ENCODE measurements at places on chromosomes 2 and 18.
A peak's percentile ranks its signal among the peaks of the same experiment; 100 is the strongest.

GRCh38 chr2:202909394-202910192 lies 1.9 kb downstream of the WDR12 start:
- DNase-seq: no peak

- DNase-seq: peak; percentile 26
Measured at GRCh38 chr2:147149575-147150240, 695.1 kb upstream of the ACVR2A start.

DNA sequence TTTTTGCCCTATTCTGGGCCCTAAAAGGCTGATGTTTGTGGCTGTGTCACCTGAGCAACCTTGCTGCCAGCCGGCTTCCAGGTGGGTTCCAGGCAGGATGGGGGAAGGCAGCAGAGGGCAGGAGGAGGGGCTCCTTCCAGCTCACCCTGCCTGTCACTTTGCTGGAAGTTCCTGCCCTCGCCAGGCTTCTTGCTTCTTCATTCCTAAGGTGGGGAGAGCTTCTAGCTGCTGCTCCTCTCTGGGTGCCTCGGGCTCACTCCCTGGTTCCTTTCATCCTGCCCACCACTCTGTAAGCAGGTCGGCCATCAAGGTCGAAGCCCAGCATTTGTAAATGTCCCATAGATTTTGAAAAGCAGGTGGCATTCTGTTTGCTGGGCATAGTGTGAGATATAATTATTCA lies 249.4 kb upstream of the HS6ST1 start:
- DNase-seq: no peak

- DNase-seq: no peak
Measured at GRCh38 chr2:218701806-218702205, 8.8 kb upstream of the TTLL4 start.

GRCh38 chr2:119860924-119861323 lies 101.2 kb downstream of the PTPN4 start:
- DNase-seq: no peak

- no peak for DNase-seq
Measured at GRCh38 chr2:140246957-140247356, 1466.8 kb upstream of the NXPH2 start.

- no peak for DNase-seq
Measured at GRCh38 chr2:73035899-73036711, 35.4 kb downstream of the SFXN5 start.

GRCh38 chr2:22491442-22491841 lies 893.5 kb upstream of the KLHL29 start:
- DNase-seq: no peak

DNA sequence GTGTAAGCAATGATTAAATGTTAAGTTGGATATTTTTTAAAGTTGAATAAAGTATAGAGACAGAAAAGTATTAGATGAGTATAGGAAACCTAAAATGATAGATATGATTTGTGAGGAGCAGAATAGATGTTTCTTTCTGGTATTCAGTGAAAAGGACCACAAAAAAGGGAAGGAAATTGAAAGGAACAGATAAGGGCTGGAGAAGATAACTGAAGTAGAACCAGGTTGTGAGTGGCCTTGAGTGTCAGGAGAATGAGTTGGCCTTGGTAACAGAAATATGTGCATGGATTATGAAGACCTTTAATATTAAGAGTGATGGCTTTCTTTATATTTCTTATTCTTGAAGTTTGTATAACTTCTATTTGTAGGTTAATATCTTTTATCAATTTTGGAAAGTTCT lies 543.5 kb downstream of the METTL4 start:
- DNase-seq: no peak

DNA sequence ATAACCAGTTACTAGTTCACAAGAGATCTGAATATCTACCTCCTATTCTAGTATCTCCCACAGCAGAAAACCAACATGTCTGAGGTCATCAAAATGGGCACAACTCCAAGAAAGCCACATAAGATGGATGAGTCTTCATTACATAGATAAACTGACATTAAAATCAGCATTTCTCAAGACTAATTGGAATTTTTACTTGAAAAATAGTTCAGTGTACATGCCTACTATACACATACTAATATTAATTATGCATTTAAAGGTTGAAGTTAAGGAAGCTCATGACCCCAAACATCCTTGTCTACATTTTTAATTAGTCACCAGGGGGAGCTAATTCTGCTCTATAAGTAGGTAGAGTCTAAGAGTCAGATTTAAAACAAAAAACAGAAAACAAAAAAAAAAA lies 41.9 kb downstream of the ZNF521 start:
- peak; percentile 12 for DNase-seq

GRCh38 chr2:108304975-108305374 lies 16.3 kb downstream of the SULT1C2 start:
- no peak for DNase-seq

DNA sequence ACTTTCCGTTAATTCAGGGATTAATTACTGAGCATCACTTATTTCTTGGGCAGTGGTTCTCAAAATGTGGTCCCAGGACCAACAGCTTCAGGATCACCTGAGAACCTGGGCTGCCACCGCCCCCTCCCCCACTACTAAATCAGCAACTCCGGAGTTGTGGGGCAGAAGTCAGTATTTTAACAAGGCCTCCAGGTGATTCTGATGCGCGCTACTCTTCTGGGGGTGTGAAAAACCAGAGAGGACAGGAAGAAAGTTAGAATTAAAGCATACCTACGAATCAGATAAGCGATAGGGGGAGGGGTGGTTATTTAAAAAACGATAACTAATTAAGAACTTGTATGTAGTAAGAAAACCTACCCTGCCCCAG lies 319 bp downstream of the ZSCAN30 start:
- no peak for DNase-seq

Measured in kidney epithelial cell (primary cell).